ENCODE measurements at places on chromosomes 6 and 20. TPM values are rescaled to one million over a fixed set of nuclear protein-coding genes. Genes with fewer than 3 reads are reported as not detected.

Gene MAPK13
- total RNA-seq: 53.0 TPM

Gene GSTA3
- not detected for total RNA-seq

Gene KIF16B
- total RNA-seq: 4.9 TPM

Gene POM121L2
- total RNA-seq: not detected

Gene MAP7
- total RNA-seq: 1.0 TPM

GRCh38 chr6:145808239-145808638, 6.4 kb downstream of the FBXO30 start:
- H3K4me3 ChIP-seq: no peak overlapping the region
- peaks cover 35% of the 10 kb centered on the region for H3K36me3 ChIP-seq
- H3K27ac ChIP-seq: no peak overlapping the region
- no peaks in the 10 kb centered on the region for H3K27me3 ChIP-seq

DNA sequence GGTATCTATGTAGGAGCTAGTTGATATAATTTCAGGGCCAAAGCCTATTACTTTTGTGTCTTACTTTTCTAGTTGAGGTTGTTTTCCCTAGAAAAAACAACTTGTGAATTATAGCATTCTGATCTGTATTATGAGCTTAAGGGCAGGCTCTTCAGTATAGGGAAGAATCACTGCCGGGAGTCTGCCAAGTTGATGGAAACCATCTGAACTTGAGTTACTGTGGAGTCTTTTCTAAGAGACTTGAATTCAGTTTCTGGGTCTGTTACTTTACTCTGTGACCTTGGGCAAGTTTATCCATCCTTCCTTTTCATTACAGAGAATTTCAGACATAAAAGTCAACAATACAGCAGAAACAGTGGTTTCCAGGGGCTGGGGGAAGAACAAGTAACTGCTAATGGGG, 2.1 kb upstream of the CASS4 start:
- peaks cover 42% of the 10 kb centered on the region for H3K4me1 ChIP-seq
- H3K27me3 ChIP-seq: no peaks in the 10 kb centered on the region
- H3K4me3 ChIP-seq: no peak overlapping the region
- DNase-seq: no peak

- peaks cover 3% of the 10 kb centered on the region for H3K27me3 ChIP-seq
- DNase-seq: no peak
- no peak overlapping the region for H3K4me3 ChIP-seq
- peaks cover 8% of the 10 kb centered on the region for H3K4me1 ChIP-seq
Measured at GRCh38 chr6:45654673-45655072, 276.9 kb upstream of the SUPT3H start.

DNA sequence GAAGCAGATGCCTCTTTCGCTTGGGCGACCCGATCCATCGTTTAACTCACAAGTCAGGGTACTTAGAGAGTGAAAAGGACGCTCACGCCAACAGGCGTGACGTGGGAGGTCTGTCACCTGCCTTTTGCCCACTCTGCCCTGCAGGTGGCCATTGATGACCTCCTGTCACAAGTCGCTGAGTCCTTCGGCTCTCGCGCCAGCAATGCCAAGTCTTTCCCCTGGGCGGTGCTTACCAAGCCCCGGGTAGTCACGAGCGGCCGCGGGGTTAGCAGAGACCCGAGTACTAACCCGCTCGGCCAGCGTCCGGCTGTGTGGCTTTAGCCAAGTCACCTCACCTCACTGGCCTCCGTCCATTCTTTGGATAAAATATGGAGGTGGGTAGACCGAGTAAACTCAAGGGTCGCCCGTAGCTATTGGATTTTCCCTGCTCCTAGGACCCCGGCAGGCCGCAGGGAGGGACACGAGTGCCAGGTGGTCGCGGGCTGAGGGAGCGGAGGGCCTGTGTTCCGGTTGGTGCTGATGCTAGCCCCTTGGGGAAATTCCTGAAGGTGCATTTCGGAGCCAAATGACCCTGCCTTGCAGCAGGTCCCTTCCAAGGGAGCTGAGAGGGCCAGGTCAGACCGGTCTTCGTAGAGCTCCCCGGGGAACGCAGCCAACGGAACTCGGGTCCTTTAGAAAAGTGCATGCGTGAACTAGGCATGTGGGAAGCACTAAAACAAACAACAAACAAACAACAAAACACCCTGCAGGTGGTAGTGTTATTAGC, 668 bp downstream of the PKIB start:
- peaks cover 17% of the 10 kb centered on the region for H3K4me1 ChIP-seq
- H3K4me3 ChIP-seq: peak overlapping the region; percentile 80
- peak; percentile 14 for DNase-seq

GRCh38 chr6:23244300-23244699, 674.9 kb downstream of the HDGFL1 start:
- no peak overlapping the region for H3K4me3 ChIP-seq
- H3K4me1 ChIP-seq: no peaks in the 10 kb centered on the region
- DNase-seq: no peak

- H3K36me3 ChIP-seq: peaks cover 52% of the 10 kb centered on the region
- no peak overlapping the region for H3K4me3 ChIP-seq
- H3K4me1 ChIP-seq: peaks cover under 1% of the 10 kb centered on the region
- H3K27ac ChIP-seq: no peak overlapping the region
- no peaks in the 10 kb centered on the region for H3K27me3 ChIP-seq
- no peak for DNase-seq
Measured at GRCh38 chr6:169678342-169678741, 23.5 kb downstream of the WDR27 start.

DNA sequence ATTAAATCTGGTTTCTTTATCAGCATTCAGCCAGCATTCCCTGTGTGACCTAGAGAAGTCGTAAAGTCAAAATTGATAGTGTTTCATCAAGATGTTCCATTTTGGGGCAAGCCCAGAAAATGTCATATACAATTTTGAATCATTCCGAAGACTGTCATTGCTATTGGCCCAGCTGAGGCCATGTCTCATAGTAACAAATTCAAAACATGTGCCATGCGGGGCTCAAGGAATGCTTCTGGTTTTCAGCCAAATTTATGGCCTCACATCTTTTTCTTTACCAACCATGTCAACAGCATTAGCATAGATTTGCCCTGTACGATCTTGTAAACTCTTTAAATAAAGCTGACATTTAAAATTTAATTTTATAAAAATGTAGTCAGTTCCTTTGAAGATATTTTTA, 314.7 kb downstream of the PAX1 start:
- no peak for DNase-seq
- H3K4me1 ChIP-seq: no peaks in the 10 kb centered on the region
- no peak overlapping the region for H3K27ac ChIP-seq
- H3K4me3 ChIP-seq: no peak overlapping the region

GRCh38 chr20:56957737-56958553, 308.5 kb downstream of the BMP7 start:
- peaks cover 28% of the 10 kb centered on the region for H3K27me3 ChIP-seq
- H3K4me3 ChIP-seq: no peak overlapping the region
- H3K27ac ChIP-seq: no peak overlapping the region
- H3K36me3 ChIP-seq: no peaks in the 10 kb centered on the region

DNA sequence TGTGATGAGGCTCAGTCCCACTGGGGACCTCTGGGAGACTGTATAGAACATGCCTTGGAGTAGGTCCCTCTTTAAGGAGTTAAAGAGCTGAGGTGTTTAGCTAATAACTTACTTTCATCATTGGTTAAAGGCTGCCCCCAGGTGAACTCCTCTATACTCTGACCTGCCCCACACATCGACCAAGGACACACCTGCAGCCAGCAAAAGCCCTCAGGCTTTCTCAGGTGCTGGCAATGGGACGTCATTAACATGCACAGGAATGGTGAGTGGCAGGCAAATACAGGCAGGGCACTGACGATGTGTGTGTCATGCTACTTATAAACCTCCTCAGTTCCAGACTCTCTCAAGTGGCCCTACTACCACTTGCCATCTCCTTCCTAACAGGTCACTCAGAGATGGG, 366.4 kb downstream of the KIF16B start:
- H3K4me3 ChIP-seq: no peak overlapping the region
- DNase-seq: no peak
- no peaks in the 10 kb centered on the region for H3K4me1 ChIP-seq
- H3K27me3 ChIP-seq: no peaks in the 10 kb centered on the region

DNA sequence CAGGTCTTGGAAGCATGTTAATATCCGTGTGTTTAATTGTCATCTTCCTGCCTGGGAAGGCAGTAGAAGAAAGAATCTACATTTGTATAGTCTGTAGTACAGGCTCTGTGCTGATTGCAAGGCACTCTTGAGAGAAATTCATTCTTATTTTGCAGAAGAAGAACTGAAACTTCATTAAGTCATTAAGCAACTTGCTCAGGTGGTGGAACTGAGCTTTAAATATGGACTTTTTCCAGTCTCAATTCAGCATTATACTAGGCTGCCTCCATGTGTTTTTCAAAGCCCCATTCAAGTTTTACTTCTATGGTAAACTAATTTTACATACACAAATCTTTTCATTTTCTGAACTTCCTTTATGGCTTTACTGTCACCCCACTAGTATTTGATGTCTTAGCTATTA, 18.7 kb downstream of the ZNF451 start:
- no peak overlapping the region for H3K4me3 ChIP-seq
- peaks cover 44% of the 10 kb centered on the region for H3K36me3 ChIP-seq
- peaks cover 30% of the 10 kb centered on the region for H3K4me1 ChIP-seq
- DNase-seq: no peak
- no peak overlapping the region for H3K27ac ChIP-seq
- no peaks in the 10 kb centered on the region for H3K27me3 ChIP-seq

- H3K27ac ChIP-seq: peak overlapping the region; percentile 12
- no peak for DNase-seq
- peaks cover 3% of the 10 kb centered on the region for H3K4me1 ChIP-seq
- H3K27me3 ChIP-seq: no peaks in the 10 kb centered on the region
- H3K36me3 ChIP-seq: peaks cover 16% of the 10 kb centered on the region
Measured at GRCh38 chr6:152150196-152150595, 342.7 kb downstream of the ESR1 start.

GRCh38 chr6:152462716-152463115, 174.4 kb downstream of the SYNE1 start:
- no peaks in the 10 kb centered on the region for H3K36me3 ChIP-seq
- no peak for DNase-seq
- H3K27ac ChIP-seq: no peak overlapping the region
- H3K4me1 ChIP-seq: peaks cover 10% of the 10 kb centered on the region
- H3K27me3 ChIP-seq: peaks cover 23% of the 10 kb centered on the region
